ENCODE measurements at places on chromosomes 16 and 17.

DNA sequence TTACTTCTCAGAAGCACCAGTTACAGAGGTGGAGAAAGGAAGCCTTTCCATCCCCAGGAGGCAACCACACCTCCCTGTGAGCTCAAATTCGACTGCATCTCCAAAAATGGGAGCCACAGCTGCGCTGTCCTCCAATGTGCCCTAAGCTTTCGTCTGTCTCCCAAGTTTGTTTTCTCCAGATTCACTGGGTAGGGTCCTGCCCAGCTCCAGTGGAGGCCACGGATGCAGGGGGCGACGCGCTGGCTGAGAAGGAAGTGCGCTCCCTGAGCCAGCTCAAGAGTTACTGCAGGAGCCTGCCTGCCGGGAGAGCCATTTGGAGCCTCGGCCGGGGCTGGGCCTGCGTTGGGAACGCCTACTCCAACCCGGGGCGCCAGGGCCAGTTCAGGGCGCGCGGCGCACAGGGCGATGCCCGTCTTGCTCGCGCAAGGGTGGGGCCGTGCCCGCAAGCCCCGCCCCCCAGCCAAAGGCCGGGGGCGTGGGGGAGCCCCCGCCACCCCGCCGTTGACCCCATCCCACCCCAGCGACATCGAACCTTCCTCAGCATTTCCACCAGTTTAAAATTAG lies 19.5 kb downstream of the SIAH1 start:
- no peak for DNase-seq

DNA sequence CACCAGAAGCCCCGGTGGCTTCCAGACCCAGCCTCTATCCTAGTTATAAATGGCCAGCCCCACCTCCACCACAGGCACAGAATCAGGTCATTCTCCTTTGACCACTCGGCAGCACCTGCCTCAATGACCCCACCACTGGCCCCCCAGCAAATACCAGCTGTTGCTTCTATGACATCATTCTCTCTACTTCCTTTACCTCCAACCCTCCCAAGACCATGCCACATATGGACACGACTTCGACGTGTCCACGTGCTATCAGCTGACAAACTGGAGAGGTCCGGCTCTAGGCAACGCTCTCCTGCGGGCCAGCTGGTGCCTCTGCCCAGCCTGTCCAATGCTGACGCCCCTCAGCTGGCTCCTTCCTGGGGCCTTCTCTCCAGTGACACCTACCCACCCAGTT lies 5.9 kb downstream of the ALYREF start:
- DNase-seq, result no peak

GRCh38 chr16:3511286-3512180 lies 10.7 kb downstream of the CLUAP1 start:
- DNase-seq, result no peak

GRCh38 chr16:89242795-89243200 lies 25.3 kb downstream of the ZNF778 start:
- no peak for DNase-seq

- DNase-seq, result no peak
Observed at GRCh38 chr17:27199948-27200347, 94.0 kb upstream of the WSB1 start.

GRCh38 chr17:12591021-12591735 lies 74.5 kb upstream of the MYOCD start:
- DNase-seq, result no peak
